ENCODE measurements at places on chromosomes 6 and 20. TPM values are rescaled to one million over a fixed set of nuclear protein-coding genes. Genes with fewer than 3 reads are reported as not detected.

- no peak for DNase-seq
Measured at GRCh38 chr20:41334443-41335421, 5.9 kb upstream of the LPIN3 start.

DNA sequence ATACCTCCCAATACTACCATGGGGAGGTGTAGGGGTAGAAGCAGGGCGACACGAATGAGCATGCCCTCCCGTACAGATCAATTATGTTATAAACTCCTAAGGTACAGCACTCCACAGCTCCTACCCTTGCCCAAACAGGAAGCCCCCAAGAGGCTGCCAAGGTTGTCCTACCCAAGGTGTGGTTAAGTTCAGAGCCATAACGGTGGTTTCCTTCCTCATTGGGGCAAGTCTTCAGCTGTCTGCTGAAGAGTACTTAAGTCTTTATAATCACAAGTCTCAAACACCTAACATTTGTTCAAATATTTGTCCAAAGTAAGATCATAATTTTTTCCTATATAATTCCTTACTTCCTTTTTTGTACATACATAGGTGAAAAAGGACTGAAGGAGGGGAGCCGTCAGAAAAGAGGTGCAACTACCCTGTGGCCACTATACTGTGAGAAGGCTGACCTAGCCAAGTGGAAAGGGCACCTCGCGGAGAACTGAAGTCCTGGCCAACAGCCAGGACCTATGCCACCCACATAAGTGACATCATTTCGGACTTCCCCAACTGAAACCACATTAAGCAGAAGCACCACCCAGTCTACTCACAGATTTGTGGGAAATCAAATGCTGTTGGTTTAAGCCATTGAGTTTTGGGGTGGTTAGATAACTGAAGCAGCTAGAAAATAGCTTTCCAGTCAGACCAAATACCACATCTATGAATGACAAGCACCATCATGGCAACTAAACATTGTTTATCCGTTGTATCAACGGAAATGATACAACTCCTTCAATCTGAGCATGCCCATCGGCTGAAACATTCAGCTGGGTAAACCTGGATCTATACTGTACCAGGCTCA, 2.9 kb upstream of the RAB22A start:
- peak; percentile 81 for DNase-seq

- peak; percentile 67 for DNase-seq
Measured at GRCh38 chr6:52161689-52162438, 24.3 kb upstream of the IL17A start.

DNA sequence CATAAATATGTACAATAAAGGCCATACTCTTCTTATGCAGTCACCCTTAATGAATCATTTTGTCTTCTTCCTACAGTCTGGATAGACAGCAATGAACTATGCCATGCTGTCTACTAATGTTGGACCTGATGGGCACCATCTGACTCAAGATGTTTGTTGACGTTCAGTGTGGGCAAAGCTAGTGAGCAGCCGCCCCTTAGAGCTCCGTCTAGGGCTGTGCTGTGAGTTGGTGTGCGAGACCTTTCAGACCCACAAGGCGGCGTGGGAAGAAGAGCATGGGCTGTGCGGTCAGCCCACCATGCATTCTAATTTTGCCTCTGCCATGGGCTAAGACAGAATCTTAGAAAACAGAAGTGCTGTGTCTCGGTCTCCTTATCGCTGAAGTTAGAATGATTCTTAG, 829.4 kb downstream of the QKI start:
- DNase-seq = no peak

DNA sequence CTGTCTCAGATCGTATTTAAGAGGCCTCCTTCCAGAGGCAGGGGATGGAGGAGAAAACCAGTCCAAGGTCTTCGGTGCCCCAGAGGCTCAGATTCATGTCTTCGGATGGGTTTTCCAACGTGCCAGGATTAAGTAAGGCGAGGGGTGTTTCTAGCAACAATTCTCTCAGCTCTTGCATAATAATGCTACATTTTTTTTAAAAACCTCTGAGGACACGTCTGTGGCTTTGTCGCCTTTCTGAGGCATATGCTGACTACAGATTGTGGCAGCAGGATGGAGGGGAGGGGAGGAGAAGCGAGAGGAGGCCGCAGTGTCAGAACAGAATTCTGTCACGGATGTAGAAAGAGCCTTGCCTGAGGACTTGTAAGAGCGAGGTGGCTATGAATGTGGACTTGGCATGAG, 17.7 kb upstream of the CCDC167 start:
- peak; percentile 81 for DNase-seq

GRCh38 chr6:135013211-135013610, 41.4 kb downstream of the HBS1L start:
- DNase-seq = no peak

DNA sequence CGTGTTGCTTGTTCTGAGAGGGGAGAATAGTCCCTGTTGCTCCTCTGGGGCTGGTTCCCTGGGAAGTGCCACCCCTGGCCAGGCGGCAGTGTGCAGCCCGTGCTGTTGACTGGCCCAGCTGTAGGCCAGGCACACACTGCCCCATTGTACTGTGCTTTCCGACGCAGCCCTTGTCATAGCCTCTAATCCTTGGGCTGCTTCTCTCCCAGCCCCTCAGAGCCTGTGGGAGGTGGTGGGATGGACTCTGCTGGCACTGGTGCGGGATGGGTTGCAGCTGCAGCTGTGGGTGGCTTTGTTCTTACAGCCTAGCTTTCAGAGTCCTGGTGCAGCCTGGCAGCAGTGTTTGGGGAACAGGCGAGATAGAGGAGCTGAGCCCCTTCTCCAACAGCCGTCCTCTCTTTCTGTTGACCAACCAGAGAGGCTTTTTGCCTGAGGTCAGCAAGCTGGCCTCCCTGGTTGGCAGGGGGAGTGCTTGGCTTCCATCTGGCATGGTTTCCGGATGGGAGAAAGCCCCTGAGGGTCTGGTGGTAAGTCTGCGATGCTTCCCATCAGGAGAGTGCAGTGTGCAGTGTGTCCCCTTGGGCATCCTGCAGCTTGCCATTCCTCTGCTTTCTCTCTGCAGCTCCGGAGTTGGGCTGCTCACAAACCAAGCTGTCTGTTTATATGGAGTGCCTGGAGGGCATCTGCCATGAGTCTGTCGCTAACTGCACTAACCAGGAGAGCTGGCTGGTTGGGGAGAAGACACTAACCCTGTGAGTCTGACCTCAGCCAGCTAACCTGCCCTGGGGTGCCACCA, 12.1 kb downstream of the TJAP1 start:
- no peak for DNase-seq

DNA sequence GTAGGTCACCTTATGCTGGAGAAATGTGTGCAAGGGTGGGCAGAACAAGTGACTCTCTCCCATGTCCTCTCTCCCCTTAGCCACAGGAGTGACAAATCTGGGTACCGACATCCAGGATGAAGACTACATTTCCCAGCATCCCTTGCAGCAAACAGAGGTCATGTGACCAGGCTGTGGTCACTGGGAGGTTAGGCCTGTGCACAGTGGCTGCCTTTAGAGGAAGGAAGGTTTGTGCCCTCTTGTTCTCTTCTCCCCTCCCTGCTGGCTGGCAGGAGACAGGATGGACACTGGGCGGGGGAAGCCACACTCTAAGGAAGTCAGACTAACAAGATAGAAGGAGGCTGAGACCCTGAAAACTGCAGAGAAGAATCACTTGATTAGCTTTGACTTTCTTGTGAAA, 360.2 kb downstream of the PREX1 start:
- DNase-seq = peak; percentile 6

- no peak for DNase-seq
Measured at GRCh38 chr6:3322366-3322890, 63.7 kb downstream of the PSMG4 start.

GRCh38 chr6:43895656-43896328, 125.8 kb downstream of the VEGFA start:
- DNase-seq = no peak

DNA sequence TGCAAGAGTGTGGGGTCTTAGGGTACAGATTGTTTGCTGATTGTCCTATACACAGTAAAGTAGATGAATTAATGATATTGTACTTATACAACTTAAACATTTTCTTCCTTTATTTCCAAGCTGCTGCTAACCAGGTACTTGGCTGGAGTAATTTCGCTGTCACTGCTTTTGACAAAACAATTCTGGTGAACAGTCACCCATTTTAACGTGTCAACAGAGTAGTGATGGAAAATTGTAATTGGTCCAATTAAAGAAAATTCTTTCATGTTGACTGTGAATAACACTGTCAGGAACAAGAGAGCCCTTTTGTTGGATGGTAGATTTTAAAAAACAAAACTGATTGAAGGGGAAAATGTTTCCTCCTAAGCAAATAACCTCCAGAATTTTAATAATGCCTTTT, 26.4 kb upstream of the MROH8 start:
- no peak for DNase-seq

GRCh38 chr6:75114806-75115205, 91.0 kb downstream of the COL12A1 start:
- no peak for DNase-seq

GRCh38 chr6:10305790-10306415, 109.0 kb downstream of the TFAP2A start:
- no peak for DNase-seq

DNA sequence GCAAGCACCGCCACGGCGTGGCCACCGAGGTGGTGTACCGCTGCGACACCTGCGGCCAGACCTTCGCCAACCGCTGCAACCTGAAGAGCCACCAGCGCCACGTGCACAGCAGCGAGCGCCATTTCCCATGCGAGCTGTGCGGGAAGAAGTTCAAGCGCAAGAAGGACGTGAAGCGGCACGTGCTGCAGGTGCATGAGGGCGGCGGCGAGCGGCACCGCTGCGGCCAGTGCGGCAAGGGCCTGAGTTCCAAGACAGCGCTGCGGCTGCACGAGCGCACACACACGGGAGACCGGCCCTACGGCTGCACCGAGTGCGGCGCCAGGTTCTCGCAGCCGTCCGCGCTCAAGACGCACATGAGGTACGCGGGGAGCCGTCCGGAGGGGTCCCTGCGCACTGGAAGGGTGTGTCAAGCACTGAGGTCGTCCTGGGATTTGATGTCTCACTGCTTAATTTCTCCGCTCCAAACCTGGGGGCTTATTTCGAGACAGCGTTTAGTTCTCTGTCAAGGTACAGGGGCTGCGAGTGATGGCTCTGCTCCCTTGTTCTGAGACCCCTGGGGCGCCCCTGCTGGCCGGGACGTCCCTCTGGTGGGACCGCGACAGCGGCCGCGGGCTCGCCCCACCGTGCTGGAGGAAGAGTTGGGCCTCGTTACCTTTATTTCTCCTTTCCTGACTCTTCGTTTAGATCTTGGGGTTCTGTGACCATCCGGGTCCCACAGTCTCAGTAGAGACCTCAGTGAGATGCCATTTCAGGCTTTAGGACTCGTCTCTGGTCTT, 3.6 kb downstream of the GZF1 start:
- DNase-seq = no peak

GRCh38 chr6:112701201-112701600, 354.1 kb downstream of the RFPL4B start:
- no peak for DNase-seq

DNA sequence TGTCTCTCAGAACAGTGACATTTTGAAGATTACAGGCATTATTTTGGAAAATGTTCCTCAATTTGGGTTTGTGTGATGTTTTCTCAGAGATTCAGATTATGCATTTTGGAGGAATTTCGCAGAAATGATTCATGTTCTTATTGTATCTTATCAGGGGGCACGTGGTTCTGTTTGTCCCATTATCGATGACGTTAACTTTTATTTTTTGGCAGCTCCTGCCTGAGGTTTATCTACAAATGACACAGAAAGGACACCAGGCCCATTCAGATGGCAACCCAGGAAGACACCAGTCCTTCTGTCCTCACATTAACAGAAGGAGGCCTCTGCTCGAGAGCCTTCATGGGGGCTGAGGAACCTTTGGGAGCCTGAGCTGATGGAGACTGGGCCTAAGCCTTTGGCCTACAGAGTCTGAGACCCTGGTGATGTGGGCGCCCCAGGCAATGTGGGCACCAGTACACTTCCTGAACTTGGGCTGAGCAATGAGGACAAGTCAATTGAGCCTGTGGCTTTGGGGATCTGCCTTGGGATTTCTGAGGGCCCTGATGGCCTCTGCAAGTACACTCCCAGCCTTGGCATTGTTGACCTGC, 41.2 kb upstream of the EZR start:
- DNase-seq = no peak

- no peak for DNase-seq
Measured at GRCh38 chr6:127971386-127971785, 70.5 kb upstream of the THEMIS start.

- no peak for DNase-seq
Measured at GRCh38 chr6:30363459-30363858, 18.5 kb downstream of the RPP21 start.

- peak; percentile 57 for DNase-seq
Measured at GRCh38 chr6:42049948-42050296, 402 bp upstream of the TAF8 start.

DNA sequence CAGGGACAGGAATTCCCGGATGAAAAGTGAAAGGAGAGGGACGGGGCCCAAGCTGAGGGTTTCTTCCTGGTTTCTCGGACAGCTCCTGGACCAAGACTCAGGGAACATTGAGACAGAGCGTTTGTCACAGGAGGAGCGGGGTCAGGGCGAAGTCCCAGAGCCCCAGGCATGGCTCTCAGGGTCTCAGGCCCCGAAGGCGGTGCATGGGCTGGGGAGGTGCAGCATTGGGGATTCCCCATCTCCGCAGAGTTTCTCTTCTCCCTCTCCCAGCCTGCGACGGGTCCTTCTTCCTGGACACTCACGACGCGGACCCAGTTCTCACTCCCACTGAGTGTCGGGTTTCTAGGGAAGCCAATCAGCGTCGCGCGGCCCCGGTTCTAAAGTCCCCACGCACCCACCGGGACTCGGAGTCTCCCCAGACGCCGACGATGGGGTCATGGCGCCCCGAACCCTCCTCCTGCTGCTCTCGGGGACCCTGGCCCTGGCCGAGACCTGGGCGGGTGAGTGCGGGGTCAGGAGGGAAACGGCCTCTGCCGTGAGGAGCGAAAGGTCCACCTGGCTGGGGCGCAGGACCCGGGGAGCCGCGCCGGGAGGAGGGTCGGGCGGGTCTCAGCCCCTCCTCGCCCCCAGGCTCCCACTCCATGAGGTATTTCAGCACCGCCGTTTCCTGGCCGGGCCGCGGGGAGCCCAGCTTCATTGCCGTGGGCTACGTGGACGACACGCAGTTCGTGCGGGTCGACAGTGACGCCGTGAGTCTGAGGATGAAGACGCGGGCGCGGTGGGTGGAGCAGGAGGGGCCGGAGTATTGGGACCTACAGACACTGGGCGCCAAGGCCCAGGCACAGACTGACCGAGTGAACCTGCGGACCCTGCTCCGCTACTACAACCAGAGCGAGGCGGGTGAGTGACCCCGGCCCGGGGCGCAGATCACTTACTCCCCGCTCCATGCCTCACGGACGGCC, 54.6 kb upstream of the POLR1H start:
- DNase-seq = no peak

- no peak for DNase-seq
Measured at GRCh38 chr20:12927489-12927888, 81.3 kb upstream of the SPTLC3 start.

GRCh38 chr6:105087571-105088211, 92.1 kb downstream of the POPDC3 start:
- peak; percentile 31 for DNase-seq

GRCh38 chr6:33754222-33754621, 7.5 kb upstream of the IP6K3 start:
- no peak for DNase-seq

Gene DNAH8
- 0.02 TPM for total RNA-seq

Gene BPIFA1
- total RNA-seq = not detected

Gene PI3
- not detected for total RNA-seq

Gene GTF3C6
- 62.3 TPM for total RNA-seq

Gene HLA-DRB5
- total RNA-seq = 1.7 TPM

Gene GPR6
- not detected for total RNA-seq

Gene EMILIN3
- not detected for total RNA-seq

Gene SPATS1
- total RNA-seq = not detected

Gene GNMT
- 0.70 TPM for total RNA-seq

Gene PAX1
- total RNA-seq = not detected
